Stimulated activated CD4-positive, alpha-beta T cell treated with anti-CD3 and anti-CD28 coated beads, Interleukin-1b, Interleukin-23, amount 100 ng/mL, for 4 hours (primary cell): ENCODE measurements at places on chromosomes 11 and 22.
A peak's percentile ranks its signal among the peaks of the same experiment; 100 is the strongest.

DNA sequence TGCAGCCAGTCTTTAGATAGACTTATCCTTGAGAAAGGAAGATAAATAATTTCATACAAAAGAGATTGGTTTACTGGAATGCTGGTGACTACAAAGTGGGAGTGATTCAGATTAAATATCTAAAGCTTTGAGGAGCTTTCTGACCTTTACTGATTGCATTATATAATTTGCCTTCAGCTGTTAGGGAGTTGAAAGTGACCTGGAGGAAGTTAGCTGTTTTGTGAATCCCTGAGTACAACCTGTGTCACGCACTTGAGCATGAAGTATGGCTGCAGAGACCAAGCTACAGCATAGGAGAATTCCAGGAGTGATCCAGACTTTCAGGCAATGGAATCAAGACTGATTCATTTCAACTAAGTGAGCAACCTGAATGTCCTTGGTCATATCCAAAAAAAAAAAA lies 1848.3 kb upstream of the RAG2 start:
- DNase-seq, result no peak

- DNase-seq, result no peak
These were observed 4.8 kb upstream of the FXYD2 start for GRCh38 chr11:117829369-117829725.

DNA sequence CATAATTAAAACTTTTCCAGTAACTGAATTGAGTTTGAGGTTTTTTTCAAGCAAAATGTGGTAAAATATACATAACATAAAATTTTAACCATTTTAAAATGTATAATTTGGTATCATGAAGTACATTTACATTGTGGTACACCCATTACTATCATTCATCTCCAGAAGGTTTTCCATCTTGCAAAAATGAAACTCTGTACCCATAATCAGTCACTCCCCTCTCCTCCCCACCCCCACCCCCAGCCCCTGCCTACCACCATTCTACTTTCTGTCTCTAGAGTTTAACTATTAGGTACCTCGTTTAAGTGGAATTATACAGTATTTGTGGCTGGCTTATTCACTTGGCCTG lies 63.7 kb downstream of the MICAL2 start:
- DNase-seq, result no peak

GRCh38 chr22:29799217-29799680 lies 32.1 kb downstream of the UQCR10 start:
- DNase-seq, result no peak

- no peak for DNase-seq
These were observed 2.1 kb downstream of the EHD1 start for GRCh38 chr11:64876229-64876750.

DNA sequence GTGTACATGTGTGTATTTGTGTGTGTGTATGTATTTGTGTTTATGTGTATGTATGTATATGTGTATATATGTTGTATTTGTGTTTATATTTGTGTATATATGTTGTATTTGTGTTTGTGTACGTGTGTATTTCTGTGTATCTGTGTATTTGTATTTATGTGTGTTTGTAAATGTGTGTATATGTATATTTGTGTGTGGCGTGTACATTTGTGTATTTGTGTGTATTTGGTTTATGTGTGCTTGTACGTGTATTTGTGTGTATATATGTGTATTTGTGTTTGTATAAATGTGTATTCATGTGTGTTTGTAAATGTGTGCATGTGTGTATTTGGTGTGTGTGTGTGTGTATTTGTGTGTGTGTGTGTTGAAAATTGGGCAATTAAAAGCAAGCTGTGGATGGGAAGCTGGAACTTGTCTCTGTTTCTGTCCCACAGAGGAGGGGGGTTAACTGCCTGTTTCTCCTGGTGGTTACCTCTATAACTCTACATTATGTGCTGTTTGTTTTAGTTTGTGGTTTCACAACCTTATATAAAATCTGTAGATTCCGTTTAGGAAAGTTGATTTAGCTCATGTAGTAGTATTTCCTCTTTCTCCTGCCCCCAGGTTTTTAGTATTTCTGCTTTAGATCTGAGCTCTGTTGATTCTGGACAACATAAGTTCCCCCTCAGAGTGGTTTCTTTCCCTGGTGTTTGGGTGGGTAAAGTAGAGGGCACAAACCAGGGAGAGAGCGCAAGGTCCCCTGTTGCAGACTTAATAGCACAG lies 28.9 kb downstream of the AP2A2 start:
- DNase-seq, result no peak

GRCh38 chr11:33585586-33586209 lies 114.9 kb downstream of the C11orf91 start:
- DNase-seq, result no peak

DNA sequence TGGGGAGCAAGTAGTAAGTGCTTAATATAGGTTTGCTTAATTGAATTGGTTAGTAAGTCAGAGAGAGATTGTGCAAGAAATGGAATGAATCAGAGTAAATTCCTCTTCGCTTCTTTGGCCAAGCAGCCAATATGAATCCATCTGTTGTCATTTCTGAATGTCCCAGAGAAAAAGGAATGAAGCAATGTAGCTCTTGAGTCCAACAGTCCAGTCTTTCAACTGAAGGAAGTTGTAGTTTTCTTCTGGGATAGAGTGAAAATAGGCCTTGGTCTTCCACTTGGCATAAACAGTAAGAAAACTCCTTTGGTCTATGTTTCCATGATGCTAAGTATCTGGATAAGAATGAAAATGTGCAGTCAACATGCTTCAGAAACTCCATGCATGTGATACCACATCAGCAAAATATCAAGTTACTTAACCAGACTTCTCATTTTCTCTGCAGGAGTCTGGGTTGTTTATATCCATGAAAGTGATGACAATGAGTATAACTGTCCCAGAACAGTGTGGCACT lies 1.8 kb upstream of the FIBIN start:
- no peak for DNase-seq

DNA sequence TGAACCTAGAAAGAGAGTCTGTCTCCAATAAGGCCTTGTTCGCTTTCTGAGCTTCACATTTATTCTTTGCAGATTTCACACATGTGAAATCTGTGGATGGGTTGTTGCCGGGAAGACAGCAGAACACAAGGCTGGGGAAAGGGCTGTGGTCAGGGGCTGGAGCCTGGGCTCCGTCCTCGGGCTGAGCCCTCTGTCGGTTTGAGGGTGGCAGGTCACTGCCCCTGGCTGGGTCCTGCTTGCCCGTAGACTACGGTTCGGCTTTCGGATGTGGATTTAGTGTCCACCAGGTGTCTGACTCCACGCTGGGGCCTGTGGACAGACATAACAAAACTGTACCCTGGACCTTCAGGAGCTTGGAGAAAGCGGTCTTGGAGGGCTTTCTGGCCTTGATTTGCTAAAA lies 117.0 kb upstream of the ALX4 start:
- DNase-seq, result no peak

DNA sequence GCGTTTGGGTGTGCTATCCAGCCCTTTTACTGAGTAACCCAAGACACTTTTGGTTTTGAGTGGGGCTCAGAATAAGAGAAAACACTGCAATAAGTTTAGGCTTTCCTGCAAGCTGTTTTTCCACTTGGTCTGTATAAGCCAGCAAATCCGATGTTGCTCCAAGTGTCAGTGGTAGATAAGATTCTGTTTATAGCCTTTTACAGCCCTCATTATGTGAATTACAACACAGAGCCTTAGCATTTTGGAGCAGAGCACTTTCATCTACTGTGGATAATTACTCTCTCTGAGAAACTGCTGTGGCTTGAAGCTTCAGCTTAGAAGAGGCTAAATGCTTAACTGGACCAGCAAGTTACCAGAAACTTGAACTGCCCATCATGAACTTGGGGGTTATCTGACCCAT lies 601.1 kb downstream of the JRKL start:
- DNase-seq, result no peak

GRCh38 chr22:22835771-22836291 lies 51.8 kb upstream of the IGLL5 start:
- no peak for DNase-seq

- no peak for DNase-seq
These were observed 72.0 kb downstream of the MICAL3 start for GRCh38 chr22:17952273-17952801.

- no peak for DNase-seq
These were observed 51.6 kb upstream of the CCDC34 start for GRCh38 chr11:27414644-27415043.

GRCh38 chr11:72776844-72777754 lies 16.7 kb downstream of the STARD10 start:
- DNase-seq, result no peak

- DNase-seq, result no peak
These were observed 14.2 kb downstream of the MOB2 start for GRCh38 chr11:1472180-1473005.

- DNase-seq, result peak; percentile 14
These were observed 61.4 kb upstream of the FADD start for GRCh38 chr11:70141486-70142220.

DNA sequence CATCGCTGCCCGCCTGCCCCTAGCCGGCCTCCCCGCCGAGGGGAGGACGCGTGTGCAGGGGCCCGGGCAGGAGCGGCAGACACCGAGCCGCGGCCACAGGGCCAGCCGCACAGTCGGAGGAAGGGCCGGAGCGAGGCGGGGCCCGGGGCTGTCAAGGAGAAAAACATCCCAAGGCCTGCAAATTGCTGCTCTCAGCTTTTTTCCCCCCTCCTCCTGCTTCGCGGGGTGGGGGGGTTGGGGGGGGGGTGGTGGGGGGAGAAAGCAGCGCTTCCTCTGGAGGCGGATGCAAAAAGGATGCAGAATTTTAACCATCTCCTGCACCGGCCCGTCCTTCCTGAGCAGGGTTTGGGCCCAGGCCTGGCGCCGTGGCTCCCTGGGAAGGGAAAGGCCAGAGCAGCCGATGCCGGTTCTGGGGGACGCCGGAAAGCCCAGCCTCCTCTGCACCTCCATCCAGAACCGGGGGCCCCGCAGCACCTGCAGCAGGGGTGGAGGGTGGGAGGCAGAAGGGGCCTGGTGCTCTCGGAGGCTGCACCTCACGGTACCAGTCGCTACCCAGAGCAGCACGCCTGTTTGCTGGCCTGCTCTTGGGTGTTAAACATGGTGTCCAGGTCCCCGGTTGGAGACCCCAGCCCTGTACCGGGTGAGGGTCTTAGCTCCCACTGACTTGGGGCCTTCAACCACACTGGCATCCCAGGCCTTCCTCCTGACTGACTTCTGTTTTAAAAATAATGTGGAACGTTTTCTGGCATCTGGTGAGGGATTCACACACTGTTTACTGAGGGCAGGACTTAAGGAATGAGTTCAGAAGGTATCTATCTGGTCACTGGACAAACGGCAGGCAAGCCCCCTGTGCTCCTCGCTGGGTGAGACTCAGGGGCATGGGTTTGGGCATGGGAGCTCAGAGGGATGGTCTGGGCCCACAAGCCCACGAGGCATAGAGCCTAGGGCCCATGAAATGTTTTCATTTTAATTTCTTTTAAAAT lies 77.4 kb upstream of the WNT7B start:
- peak; percentile 31 for DNase-seq

GRCh38 chr11:24391167-24391566 lies 105.7 kb upstream of the LUZP2 start:
- no peak for DNase-seq

DNA sequence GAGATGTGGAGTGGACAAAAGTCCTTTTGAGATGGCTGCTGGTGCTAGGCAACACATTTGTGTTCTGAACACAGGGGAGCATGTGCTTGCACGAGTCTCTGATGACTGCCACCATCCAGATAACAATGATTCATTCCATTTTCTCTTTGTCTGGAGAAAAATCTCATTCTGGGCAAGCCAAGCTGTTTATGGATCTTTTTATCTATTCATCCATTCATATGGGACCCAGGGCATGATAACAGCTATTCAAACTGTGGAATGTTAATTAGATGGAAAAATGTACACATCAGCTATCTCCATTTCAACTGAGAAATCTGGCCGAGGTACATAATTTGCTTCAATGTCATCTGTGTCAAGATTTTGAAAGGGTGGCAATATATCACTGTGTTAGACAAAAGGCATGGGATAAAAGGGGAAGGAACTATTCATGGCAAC lies 117.5 kb upstream of the ZBED5 start:
- DNase-seq, result no peak

DNA sequence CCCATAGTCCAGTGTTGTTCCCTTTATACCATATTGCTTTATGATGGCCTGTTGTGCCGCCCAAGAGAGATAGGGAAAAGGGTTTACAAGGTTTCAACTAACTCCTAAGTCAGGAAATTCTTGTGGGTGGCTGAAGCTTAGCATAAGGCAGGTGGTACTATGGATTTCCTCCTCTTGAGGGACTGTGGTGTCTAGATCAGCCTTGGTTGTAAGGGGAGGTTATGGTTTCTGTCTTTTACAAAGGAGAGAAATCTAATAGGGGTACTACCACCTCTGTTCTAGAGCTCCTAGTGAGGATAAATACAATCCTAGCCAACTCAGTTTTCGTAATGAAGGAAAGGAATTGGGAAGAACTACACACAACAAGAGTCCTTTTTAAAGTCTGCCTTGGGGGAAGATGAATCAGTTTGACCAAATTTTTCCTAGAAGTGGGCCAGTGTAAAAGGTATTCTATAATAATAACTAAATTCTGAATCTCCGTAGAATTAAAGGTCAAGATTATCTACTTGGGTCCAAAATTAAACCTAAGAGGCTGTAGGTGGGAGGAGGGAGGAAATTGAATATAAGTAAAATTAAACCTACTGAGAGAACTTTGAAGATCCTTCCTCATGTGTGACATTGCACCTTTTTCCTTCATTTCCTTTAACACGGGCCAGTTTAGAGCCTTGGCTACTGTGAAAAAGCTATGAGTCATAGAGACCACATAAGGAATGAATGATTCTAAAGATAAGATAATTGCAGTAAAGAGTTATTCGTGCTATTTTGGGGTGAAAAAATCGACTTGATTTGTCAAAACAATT lies 17.2 kb downstream of the DLAT start:
- DNase-seq, result no peak

- no peak for DNase-seq
These were observed 179.4 kb downstream of the CADM1 start for GRCh38 chr11:115324581-115325432.

DNA sequence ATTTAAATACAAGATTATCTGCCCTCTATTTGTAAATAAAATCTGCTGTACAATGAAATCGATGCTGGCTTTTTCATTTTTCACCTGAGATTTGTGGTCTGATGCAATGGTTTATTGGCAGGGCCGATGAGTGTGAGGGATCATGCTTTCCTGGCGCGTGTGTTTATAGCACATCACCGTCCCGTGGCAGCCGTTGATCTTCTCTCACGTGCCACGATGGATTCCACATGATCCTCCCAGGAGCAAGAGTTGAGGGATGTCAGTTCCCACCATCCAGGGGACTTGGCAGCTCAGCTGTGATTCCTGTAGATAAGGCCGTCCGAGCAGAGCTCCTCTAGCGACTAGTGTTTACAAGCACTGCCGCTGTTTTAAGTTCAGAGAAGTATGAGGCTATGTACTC lies 213.7 kb downstream of the TBC1D22A start:
- no peak for DNase-seq

- DNase-seq, result no peak
These were observed 97.2 kb downstream of the JRKL start for GRCh38 chr11:96486890-96487611.
